ENCODE measurements at places on chromosomes 2 and 18.

DNA sequence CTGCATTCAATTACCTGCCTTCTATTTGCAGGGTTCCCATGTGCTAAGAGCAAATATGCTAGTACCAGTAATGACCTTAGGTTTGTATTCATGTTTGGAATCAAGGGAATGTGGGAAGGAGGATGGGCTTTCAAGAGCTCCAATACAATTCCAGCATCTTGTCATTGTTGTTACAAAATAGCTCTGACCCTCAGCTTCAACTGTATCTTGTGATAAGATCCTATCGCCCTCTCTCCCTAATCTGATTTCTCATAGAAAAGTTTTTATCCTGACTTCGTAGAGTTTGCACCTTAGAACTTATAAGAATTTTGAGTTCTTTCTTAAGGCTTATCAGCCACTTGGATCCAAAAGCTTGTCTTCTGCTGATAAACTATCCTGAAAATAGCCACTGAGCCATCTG is 749.5 kb upstream of the ACVR2A start:
- no peak for DNase-seq

GRCh38 chr2:75431763-75432162 is 129.0 kb downstream of the EVA1A start:
- DNase-seq = no peak

DNA sequence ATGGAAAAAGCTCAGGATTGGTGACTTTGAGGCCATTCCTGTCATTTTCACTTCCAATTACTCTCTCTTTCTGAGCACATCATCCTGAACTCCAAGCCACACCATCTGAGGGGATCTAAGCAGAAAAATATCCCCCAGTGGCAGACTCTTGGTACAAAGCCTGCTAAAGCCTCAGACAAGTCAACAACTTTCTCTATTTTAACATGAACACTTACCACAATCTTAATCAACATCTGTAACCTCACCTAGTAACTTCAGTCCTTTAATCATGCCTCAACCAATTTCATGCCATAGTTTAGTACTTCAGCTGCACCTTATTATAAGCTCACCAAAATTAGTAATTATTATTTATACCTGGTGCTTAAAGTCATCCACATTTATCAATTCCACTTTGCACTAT is 128.9 kb downstream of the DTNB start:
- DNase-seq = no peak

GRCh38 chr18:61348230-61348629 is 15.0 kb downstream of the CDH20 start:
- DNase-seq = no peak

- no peak for DNase-seq
Measured at GRCh38 chr18:73812423-73812822, 335.2 kb downstream of the FBXO15 start.

DNA sequence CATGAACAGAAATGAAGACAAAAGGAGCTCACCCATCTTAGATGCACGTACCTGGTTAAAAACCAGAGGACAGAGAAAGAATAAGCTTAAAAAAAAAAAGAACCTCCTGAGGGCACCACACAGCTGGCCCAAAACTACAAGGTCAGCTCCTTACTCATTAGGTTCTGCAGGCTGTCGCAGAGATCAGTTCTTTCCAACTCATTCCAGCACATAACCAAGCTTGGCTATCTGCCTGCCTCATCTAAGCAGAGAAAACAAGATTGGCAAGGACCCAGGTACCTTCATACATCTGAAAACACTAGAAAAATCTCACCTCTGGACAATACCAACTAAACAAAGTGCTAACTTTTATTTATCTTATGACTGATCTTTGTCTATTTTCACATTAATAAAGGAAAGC is 89.9 kb downstream of the NOL10 start:
- DNase-seq = no peak

DNA sequence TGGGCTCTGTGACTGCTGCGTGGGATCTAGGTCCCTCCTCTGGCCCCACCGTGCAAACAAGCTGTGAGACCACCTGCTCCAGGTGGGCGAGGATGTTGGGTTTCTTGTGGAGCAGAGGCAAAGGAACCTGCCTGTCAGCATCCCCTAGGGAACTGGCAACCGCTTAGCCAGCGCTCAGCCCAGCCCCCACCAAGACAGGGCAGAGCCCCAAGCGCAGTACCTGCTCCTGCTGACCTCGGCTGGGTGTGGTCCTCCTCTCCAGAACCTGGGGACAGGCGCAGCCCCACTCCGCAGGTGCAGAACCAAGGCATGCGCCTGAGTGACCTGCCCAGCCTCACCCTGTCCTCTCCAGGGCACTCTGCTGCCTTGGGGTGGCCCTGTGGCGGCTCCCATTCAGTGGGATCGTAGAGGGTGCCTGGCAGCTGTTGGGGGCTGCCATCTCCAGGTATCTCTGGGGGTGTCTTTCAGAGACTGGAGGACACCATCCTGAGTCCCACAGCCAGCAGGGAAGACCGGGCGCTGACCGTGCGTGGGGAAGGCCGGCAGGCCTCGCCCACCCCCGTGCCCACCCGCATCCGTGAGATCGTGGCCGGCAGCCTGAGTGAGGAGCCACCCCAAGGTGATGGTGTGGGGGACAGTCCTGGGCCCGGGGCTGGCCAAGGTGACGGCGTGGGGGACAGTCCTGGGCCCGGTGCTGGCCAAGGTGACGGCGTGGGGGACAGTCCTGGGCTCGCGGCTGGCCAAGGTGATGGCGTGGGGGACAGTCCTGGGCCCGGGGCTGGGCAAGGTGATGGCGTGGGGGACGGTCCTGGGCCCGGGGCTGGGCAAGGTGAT is 12.3 kb downstream of the CROCC2 start:
- no peak for DNase-seq

- DNase-seq = no peak
Measured at GRCh38 chr2:113767811-113768460, 11.5 kb upstream of the SLC35F5 start.

DNA sequence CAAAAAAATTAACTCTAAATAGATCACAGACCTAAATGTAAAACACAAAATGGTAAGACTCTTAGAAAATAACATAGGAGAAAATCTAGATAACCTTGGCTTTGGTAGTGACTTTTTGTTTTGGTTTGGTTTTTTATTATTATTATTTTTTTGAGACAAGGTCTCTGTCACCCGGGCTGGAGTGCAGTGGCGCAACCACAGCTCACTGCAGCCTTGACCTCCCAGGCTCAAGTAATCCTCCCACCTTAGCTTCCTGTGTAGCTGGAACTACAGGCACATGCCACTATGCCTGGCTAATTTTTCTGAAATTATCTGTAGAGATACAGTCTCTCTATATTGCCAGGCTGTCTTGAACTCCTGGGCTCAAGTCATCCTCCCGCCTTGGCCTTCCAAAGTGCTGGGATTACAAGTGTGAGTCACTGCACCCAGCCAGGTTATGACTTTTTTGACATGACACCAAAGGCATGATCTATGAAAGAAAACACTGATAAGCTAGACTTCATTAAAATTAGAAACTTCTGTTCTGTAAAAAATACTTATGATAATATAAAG is 88.0 kb downstream of the HNRNPLL start:
- DNase-seq = no peak

DNA sequence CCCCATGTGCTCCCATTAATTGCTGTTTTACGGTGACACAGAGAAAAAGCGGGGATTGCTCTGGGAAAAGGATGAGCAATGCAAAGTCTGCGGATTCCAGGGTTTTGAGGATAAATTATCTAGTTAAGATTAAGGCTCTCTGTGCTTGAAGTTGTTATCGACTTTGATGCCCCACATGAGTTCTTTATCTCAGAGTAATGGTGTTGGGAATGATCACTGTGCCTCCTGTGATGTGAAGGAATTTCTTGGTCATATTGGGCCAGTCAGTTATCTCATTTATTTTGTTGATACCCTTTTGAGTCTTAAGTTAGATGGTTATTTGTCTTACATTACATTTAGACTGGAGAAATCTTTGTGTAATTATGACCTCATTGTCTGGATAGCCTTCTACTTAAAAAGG is 184.6 kb upstream of the MEX3C start:
- DNase-seq = no peak

DNA sequence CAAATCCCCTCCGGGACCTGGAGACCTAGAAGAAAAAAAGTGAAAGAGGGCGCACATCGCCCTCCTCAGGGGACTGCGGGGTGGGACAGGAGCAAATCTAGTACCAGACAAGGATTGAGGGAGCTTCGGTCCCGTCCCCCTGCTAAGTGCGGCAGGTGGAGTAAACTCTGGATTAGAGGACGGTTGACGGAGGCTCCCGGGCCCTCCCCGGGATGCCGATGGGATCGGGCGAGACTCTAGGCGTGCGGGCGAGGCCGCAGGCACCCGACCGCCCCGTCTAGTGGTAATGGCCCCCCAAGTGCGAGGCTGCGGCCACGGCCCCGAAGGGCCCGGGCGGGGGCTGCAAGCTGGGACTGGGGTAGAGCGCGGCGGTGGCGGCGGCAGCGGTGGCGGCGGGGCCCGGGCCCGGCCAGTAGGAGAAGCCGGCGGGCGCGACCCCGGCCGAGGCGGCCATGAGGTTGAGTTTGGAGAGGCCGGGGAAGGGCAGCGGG is 3.5 kb downstream of the FEV start:
- no peak for DNase-seq

DNA sequence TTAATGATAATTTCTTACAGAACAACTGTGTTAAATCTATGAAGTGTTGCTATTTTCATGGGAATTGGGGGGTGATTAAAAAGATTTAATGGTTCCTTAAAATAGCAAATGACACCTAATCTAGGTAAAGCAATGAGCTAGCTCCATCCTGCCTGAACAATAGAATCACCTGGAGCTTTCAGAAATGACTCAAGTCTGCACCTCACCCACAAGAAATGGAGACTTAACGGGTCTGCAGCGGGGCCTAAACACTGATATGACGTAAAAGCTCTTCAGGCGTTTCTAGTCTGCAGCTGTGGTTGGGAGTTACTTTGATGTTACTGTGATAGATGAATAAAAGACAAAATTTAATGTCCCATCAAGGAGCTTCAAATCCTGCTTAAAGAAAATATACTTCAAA is 328.2 kb downstream of the RND3 start:
- DNase-seq = no peak

GRCh38 chr2:64457524-64457923 is 3.6 kb downstream of the LGALSL start:
- no peak for DNase-seq

DNA sequence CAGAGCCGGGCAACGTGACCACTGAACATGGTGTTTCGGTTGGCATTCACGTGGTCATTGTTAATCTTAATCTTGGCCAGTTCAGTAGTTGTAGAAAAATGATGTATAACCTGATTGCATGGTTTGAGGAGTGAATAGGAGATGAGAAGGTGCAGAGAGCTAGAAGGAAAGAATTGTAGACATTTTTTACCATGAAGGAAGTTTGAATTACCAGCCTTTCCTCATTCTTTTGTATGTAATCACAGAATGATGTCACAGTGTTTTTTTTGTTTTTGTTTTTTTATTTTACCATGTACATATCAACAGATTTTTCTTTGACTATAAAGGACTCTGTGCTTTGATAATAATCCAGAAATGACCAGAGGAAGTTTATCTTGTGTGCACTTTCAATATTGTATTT is 126.3 kb downstream of the LTBP1 start:
- no peak for DNase-seq

- DNase-seq = no peak
Measured at GRCh38 chr2:36633470-36634092, 35.6 kb upstream of the FEZ2 start.

- DNase-seq = no peak
Measured at GRCh38 chr2:163505281-163505680, 230.5 kb downstream of the FIGN start.

Measured in NCI-H2081 (cell line).